ENCODE measurements at places on chromosomes 7 and 10.
A peak's percentile ranks its signal among the peaks of the same experiment; 100 is the strongest.

DNA sequence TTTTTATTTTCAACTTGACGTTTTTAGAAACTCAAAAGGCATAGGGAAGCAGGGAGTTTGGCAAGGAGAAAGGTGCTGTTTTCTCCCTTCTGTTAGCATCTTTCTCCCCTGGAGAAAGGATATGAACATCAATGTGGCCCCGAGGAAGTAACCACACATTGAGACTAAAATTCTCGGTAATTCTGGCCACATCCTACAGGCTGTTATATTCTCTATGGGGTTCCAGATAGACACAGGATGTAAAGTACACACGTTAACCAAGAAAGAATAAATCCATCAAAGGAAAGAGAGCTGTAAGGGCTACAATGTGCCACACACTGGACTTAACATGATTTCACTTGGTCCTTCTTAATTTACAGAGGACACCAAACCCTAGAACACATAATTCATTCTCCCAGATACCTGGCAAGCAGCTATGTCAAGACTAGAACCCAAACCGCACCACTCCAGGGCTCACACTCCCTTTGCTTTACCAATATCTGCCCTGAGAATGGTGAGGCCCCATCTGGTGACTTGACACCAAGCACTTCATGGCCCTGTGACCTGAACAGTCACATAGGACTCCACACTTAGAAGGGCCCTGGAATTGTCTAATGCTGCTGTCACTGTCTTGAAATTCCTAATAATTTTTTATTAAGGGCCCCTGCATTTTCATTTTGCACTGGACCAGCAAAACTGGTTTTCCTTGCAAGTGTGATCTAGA lies 73.9 kb downstream of the PRLHR start:
- DNase-seq: no peak

DNA sequence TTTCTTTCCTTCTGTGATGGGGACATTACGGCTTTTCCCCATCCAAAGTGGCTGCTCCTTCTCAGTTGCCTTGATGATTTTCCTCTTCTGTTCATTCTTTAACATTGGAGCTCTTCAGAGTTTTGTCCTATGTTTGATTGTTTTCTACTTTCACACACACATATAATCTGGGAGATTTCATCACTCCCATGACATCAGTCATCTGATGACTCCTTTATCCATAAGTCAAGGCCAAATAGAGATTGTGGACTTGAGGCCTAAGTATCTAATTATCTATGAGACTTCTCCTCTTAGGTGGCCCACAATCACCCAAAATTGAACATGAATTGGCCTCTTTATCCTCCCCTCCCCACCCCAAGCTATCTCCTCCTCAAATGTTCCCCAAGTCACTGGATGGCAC lies 5.3 kb upstream of the COL1A2 start:
- no peak for DNase-seq

DNA sequence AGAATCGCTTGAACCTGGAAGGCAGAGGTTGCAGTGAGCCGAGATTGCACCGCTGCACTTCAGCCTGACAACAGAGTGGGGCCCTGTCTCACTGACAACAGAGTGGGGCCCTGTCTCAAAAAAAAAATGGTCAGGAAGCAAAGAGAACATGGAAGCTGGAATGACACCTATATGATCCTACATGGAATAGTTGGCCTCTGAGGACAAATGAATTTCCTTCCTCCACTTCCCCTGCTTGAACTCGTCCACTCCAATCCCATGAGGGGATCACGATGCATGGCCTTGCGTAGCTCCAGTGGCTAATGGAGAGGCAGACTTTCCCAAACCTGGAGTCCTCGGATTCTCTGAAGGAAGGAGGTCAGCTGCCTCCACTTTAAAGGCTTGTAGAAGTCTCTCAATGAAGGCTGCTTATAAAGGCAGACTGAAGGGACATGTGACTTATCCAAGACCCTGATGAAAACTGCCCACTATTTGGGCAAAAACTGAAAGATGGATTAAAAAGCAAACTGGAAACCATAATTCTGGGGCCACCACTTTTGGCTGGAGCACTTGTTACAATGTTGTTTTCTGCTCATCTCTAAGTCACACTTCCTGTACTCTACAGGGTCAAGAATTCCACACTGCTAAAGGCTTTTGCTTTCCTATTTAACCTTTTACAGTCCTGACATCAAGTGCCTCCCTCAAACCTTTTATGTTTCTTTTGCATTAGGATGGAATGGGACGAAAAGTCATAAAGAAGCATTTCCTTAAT lies 214.6 kb downstream of the PRPF18 start:
- no peak for DNase-seq

- no peak for DNase-seq
Observed at GRCh38 chr7:3089493-3089892, 45.8 kb upstream of the CARD11 start.

GRCh38 chr7:25964483-25964991 lies 187.5 kb upstream of the NFE2L3 start:
- no peak for DNase-seq

GRCh38 chr10:6601246-6601805 lies 21.2 kb upstream of the PRKCQ start:
- DNase-seq: no peak

GRCh38 chr10:76129213-76129612 lies 697.8 kb downstream of the LRMDA start:
- no peak for DNase-seq

DNA sequence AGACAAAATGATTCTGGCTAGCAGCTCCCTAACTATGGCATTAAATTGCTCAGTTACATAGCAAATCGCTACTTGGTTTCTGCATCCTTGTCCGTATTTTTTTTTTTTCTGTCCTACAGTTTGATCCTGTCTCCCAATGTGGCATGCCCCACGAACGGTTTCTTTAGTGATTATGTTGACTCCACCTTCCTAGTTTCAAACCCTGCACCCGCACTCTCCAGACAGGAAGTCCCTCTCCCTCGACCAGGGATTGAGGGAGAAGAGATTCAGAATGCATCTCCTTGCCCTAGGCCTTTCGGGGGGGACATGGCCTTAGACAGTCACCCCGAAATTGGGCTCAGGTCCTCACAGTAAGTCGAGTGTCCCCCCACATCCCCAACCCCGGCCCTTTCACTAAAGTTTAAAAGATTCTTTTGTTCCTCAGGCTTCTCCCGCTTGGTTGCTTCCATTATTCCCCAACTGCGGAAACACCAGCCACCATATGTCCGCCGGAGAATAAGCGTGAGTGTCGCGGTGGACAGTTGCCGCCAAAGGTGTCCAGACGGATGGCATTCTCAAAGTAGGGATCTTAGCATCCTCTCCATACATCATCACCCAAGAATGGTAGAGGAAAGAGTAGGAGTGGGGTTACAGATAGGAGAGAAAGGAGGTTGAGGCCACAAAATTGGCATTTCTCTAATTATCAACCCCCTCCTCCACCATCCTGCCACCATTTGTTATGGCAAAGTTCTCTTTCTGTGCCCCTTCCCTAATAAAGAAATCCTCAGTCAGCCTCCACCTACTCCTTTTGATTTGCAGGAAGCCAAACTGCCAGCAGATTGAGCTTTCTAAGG lies 7.3 kb downstream of the EVX1 start:
- DNase-seq: no peak

DNA sequence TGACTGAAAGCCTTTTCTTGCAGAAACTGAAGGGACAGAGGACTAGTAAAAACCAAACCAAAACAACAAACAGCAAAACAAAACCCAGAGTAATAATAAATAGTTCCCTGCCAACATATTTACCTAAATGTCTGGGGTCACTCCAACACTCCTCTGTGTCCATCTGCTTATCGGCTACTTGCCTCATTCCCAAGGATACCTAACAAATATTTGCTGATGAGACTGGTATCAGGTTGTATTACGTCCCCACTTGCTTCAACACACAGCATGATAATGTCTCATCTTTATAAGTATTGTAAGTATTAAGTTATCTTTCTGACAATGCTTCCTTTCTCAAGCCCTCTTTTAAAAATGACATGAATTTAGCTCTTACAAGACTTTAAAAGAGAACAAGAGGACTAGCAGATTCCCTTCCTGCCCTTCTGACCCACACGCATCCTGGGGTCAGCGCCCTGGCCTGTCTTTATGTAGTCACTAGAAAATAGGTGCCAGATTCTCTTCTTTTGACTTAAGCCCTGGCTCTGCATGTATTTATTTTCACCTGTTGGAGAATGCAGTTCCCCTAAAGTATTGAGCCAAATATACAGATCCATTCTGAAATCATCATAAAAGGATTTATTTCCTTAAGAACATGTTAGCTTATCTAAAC lies 110.2 kb downstream of the SEM1 start:
- no peak for DNase-seq

GRCh38 chr10:19169684-19170083 lies 121.1 kb downstream of the MALRD1 start:
- no peak for DNase-seq

DNA sequence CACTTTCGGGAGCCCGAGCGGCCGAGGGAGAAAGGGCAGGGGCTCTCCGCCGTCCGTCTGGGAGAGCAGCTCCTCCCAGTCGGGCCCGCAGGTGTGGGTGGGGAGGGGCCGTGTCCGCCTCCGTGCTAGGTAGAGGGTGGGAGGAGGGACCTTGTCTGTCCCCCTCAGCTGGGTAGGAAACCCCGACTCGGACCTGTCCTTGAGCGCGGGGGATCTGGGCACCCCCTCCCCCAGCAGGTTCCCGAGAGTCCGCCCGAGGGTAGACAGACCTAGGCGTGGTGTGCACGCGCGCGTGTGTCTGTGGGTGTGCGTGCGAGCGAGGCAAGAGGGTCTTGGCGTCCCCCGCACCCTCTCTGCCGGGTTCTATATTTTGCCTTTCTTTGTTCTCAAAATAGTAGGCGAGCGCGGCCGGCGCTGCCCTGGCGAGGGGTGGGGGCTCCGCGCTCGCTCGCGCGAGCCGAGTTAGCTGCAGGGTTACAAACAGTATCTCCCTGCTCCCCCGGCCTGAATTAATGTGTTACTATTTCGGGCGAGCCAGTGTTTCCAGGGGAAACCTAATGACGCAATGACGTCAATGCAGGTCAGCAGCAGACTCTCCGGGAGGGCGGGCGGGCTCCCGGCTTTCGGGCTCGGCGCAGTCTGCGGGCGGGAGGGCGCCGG lies 73.9 kb upstream of the LEP start:
- peak; percentile 28 for DNase-seq

GRCh38 chr10:16314259-16314658 lies 122.6 kb upstream of the PTER start:
- no peak for DNase-seq

DNA sequence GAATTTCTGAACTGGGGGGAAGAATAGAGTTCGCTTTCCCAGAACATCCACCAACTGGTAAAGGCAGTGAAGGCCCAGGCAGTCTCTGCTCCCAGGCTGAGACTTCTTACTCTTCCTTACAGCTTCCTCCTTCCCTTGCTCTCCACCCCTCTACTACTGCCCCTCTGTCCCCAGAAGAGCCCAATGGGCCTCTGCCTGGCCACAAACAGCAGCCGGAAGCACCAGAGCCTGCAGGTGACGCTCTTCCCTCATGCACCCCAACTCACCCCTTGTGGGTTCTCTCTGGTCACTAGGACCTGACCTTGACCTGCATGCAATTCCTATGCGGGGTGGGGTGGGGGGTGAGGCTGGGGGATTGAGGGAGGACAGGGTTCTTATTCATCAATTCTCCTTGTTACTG lies 16.5 kb downstream of the FAM131B start:
- no peak for DNase-seq

DNA sequence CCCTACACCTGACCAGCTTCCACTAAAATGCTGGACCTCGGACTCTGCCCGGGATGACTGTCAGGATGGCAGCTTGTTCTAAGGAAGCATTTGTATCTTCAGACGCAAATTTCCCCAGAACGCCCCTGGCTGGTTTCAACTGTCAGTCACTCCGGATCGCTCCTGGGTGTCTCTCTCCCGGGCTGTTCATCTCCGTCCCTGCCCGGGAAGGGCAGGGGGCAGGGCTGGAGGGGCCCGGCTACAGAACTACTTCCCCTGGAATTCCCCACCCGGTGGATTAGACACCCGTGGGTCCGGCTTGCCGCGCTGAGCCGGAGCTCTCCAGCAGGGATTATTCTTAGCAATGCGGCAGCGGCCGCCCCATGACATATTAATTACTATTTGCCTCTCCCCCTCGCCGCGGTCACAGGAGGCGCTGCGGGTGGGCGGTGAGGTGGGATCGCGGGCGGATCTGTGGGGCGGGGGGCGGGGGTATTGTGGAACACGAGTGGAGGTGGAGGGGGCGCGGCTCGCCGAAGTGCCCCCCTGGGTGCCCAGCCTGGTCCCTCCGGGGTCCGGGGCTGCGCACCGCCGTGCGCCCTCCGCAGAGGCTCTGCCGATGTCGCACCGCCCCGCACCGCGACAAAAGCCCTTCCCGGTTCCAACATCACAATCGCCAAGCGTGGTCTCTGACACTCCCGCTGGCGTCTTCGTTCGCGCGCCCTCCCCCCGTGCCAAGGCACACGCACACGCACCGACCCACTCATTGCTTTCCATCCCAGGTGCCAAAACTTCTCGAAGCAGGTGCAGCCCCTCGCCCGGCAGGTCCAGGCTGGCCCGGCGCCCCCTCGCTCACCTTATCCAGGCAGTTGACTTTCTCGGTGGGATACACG lies 276.1 kb upstream of the NEBL start:
- DNase-seq: no peak

- DNase-seq: no peak
Observed at GRCh38 chr7:149156898-149157297, 9.6 kb downstream of the ZNF398 start.

DNA sequence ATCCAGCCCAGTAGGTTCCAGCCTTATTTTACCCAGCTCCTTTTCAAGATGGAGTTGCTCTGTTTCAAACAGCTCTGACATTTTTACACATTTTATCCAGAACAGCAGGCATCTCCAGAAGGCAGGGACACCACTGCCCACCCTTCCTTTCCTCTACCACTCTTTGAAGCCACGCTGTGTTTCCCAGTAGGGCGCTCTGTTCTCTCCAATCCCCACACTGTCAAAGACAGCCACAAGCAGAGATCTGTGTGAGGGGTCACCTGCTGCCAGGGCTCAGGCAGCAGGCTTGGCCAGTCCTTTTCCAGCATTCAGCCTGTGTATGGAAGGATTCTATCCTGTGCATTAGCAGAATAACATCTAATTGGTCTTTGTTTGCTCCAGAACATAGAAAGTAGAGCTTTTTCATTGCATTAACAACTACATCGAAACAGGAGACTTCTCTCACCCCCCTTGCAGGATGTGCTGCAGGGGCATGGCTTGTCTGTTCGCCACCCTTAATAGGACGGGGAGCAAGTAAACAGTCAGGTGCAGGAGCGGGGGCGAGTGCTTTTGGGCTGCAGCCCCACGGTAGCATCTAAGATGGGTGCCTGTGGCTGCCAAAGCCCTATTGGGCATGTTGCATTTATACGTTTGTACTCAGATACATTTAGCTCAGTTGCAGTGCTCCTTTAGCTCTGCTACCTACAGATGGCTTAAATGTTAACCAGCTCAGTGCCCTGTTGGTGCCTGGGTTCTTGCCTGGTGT lies 326.1 kb downstream of the GALNT17 start:
- DNase-seq: no peak

- DNase-seq: no peak
Observed at GRCh38 chr10:71343392-71343773, 24.3 kb downstream of the SLC29A3 start.

DNA sequence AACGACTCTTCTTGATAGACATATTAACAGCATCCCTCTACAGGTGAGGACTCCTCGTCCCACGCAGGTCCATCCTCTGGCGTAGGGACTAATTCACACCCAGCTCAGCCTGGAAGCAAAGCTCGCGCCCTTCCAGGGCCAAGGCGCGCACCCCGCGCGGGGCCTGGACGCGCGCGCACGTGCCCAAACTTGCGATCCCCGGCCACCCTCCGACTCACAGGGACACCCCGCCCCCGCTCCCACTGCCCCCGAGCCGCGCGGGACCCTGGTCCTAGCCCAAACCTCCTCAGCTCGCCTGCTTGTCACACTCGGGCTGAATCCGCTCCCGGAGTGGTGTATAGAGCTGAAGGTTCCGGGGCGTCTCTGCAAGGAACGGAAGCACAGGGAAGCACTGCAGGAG lies 76.9 kb downstream of the ZNF248 start:
- DNase-seq: no peak

GRCh38 chr10:96714031-96714590 lies 6.2 kb downstream of the PIK3AP1 start:
- peak; percentile 13 for DNase-seq

Measured in non-pigmented ciliary epithelial cell (primary cell).